ENCODE measurements at places on chromosomes 13 and 19.

- no peak for DNase-seq
Measured at GRCh38 chr13:40522282-40522681, 144.2 kb downstream of the FOXO1 start.

GRCh38 chr19:4639531-4640246, 373 bp downstream of the TNFAIP8L1 start:
- DNase-seq, result peak; percentile 25

- no peak for DNase-seq
Measured at GRCh38 chr19:13834244-13835069, 39.2 kb downstream of the ZSWIM4 start.

GRCh38 chr19:44816301-44816700, 7.4 kb downstream of the BCAM start:
- DNase-seq, result no peak

DNA sequence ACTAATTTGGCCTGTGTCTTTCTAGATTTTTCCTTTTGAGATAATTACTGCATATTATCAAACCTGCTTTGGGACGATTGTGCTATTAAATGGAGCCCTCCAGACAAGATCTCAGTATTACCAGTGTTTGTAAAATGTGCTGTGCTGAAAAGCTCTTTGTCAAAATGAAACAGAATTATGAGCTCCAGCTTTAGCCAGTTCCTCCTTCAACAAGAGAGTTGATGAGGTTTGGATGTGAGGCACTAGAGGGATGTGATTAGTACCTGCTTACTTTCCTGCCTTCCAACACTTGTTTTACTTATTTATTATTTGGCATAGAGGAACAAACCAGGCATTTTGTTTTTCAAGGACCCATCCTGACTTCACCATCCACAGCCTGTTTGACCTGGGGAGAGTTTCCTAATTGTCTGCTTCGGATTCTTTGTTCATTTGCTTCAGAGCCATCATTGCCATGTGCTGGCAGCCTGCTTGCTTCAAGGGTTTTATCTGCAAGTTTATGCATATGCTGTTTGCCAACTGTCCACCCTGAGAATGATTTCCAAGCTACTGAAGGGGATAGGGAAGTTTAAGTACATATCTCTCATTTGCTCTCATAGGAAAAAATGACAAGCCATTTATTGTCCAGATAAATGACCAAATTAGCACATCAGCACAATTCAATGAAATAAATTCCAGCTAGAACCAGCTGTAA, 32.9 kb upstream of the CPB2 start:
- peak; percentile 54 for DNase-seq

DNA sequence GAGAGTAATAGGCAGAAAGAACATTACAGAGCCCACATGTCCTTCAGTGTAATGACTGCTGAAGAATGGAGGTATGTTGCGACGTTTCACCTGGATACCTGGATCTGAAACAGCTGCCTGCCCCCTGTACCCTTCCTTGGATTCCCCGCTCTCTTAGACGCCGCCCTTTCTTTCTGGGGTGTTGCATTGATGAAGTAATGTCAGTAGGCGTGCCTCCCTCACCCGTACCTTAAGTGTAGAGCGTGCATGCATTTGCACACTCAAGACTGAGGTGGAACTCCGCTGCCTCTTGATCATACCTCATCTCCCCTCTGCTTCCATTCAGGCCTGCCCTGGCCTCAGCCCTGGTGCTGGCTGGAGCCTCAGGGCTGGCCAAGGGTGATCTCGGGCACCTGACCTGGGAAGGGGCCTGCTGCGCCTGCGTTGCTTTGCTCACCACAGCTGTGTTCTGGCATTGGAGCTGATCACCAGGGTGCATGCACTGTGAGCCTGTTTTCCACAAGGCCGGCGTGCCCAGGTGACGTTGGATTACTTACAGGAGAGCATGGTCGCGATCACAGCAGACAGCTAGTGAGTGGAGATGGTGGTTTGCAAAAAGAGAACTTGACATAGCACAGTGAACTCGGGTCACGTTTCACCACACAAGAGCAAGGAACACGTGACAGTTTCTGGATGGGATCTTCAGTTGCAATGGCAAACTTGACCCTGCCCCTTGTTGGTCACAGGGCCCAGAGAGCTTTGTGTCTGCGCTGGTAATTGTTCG, 99.0 kb downstream of the ARHGEF7 start:
- DNase-seq, result no peak

DNA sequence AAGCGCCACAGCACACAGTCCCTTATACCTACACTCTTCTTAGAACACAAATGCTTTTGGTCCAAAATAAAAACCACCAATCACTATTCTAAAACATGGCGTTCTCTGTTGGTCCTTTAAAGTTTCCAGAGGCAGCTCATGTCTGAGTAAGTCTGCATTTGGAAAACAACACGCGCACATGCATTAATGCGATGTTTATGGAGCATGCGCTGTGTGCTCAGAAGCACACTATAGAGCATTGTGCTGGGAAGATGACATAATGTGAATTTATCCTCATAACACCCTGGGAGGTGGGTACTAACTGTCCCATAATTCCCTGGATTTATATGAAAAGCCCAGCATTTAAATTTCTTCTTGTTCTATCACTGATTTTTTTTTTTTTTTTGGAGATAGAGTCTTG, 10.7 kb downstream of the ZNF682 start:
- no peak for DNase-seq

GRCh38 chr19:18504886-18505610, 16.8 kb downstream of the ELL start:
- no peak for DNase-seq

- DNase-seq, result peak; percentile 24
Measured at GRCh38 chr19:13430790-13431582, 75.3 kb downstream of the CACNA1A start.

DNA sequence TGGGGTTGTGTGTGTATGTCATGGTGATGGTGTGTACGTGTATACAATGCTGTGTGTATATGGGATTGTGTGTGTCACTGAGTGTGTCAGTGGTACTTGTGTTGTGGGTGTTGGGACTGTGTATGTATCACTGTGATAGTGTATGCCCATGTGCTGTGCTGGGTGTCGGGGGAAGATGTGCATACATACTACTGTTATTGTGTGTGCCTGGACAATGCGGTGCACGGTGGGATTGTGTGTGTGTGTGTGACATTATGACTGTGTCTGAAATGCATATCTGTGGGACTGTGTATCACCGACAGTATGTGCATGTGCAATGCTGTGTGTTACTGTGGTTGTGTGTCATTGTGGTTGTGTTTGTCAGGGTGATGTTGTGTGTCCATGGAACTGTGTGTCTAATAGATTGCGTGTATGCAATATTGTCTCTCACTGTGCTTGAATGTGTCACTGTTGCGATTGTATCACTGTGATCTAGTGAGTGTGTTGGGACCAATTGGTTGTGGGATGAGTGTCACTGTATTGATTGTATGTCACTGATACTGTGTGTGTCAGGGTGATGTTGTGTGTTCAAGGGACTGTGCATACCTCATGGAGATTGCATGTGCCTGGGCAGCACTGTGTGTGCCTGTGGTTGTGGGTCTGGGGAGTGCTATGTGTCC, 11.0 kb upstream of the BBC3 start:
- no peak for DNase-seq

DNA sequence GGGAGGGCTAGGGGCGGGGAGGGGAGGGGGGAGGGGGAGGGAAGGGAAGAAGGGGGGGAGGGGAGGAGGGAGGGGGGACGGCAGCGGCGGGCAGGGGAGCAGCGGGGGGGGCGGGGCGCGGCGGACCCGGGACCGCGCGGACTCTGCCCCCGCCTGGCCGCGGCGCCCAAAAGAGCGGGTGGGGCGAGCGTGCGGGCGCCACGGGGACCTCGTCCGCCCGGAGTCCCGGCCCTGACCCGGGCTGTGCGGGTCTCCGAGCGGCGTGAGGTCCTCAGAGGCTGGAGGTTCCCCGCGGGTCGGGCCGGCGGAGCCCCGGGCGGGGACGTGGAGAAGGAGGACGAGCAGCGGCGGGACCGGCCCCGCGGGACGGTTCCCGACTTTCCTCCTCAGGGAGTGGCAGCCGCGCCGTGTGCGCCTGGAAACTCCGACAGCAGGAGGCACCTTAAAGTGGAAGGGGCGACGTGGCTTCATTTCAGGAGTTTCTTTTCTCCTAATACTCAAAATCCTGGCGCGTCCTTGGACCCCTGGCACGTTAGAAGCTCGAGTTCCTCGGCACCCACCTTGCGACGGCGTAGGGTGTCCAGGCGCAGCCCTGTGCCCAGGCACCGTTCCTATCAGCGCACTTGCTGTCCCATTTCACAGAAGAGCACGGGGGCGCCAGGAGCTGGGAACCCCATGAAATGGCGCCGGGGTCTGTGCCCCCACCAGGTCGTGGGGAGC, 518 bp upstream of the PLPP2 start:
- DNase-seq, result no peak

GRCh38 chr13:31054632-31055031, 107.1 kb downstream of the HSPH1 start:
- no peak for DNase-seq

DNA sequence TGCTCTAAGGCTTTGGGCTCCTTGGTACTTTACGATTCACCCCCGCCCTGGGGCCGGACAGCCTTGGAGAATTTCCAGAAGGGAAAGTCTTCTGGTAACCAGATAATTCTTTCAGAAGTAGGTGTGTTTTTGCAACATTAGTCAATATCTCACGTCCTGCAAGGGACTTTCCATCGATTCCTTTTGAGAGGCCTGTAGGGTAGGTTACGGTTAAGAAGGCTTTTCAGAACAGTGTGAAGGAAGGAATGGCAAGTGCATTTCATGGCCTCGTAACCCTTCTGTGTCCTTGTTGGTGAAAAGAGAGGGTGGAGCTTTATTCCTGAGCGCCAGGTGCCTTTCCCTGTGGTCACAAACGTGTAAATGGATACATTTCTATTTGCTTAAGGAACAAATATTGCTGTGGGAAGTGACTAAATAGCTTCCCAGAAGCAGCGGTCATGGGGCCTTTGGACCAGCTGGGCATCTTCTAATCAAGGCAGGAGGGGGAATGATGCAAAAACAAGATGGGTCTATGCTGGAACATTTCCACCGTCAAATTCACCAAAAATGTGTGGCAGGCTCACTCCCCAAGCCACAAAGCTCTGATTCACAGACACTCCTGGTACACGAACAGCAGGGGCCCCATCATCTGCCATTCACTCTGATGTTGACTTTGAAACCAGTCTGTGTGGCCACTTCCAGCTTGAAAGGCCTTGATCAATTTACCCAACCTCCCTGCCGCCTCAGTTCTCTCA, 99.2 kb downstream of the ANKRD10 start:
- DNase-seq, result no peak

DNA sequence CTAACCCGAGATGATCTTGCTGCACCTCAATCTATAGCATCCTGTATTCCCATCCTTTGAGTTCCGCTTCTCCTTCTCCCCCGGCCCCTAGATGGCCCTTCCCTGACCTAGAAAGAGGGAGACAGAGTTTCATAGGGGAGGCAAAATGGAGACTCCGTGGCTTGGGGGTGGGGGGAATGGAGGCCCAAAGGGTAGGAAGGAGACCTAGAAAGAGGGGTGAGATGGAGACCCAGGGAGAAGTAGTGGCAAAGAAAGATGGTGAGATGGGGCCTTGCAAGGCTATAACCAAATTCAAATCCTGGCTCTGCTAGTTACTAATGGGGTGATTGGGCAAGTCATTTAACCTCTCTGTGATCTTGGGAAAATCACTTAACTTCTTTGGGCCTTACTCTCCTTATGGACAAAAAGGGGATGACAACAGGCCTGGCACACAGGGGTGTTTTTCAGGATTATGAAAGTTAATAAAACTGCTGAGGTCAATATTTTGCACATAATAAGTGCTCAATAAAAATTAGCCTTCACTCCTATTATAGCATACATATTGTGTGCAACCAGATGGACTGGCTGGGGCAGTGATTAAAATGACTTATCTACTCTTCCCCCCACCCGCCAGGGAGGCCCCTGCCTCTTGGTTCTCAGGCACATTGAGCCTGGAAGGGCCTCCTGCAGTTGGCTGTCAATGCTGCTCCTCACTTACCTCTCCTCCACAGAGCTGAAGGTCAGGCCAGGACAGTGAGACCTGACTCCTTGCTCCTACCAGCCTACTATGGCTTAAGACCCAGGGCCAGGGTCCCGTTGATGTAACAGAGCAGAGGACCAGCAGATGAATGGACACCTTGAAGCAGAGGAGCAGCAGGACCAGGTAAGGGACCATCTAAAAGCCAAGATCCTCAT, 633 bp downstream of the SPHK2 start:
- no peak for DNase-seq

DNA sequence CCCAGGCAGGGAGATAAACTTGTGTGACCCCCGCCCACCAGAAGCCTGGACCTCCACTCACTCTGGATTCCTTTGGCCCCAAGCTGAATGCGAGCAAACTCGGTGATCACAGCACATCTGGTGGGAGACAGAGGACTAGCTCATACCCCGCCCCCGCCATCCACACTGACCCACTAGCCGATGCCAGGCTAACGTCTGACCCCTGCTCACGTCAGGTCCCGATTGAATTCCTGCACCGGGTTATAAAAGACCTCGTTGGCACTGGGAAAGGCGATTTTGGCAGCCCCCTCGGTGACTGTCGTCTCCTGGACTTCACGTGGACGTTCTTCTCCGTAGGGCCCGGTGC, 631 bp downstream of the TRMT1 start:
- DNase-seq, result no peak

- DNase-seq, result no peak
Measured at GRCh38 chr19:14160017-14160703, 23.8 kb upstream of the ASF1B start.

GRCh38 chr13:74114202-74114601, 20.0 kb downstream of the KLF12 start:
- no peak for DNase-seq

DNA sequence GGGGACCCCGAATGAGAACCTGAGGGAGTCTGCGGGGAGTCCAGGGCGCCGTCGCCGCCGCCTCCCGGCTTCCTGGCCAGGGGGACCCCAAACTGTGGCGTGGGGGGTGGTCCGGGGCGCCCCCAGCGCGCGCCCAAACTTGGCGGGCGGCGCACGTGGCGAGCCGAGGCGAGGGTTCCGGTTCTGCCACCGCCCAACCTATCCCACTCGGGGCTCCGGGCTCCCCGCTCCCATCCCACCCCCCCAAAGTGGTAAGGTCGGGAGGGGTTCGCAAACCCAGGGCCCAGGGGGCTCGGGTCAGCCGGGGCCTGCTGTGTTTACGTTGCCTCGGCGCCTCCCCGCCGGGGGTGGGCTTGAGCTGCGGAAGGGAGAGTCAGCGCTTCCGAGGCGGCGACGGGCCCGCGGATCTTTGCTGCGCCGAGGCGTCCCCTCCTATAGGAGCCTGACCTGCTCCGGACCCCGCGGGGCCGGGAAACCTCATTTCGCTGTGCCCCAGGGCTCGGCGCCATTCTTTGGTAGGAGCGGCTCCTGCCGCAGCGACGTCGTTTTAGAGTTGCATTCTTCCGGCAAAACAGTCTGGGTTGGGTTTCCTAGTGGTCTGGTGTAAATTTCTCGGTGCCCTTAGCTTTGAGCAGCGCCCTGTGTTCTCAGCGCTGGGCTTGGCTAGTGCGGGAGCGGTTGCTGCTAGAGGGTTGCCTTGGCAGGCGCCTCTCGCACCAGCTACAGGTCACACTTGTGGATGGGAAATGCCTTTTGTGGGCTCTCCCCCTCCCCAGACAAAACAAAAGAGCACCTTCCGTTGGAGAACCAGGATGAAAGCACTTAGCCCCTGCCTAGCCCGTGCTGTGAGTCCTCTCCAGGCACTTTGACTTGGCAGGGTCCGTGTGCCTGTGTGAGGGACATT, 1.2 kb downstream of the DAZAP1 start:
- peak; percentile 33 for DNase-seq

Data from brain (organoid and tissue), 16 donors.